ENCODE measurements at places on chromosomes 11 and 22. TPM values are rescaled to one million over a fixed set of nuclear protein-coding genes. Genes with fewer than 3 reads are reported as not detected.

The POU2F3 gene
- 0.15 TPM for total RNA-seq

The LAMTOR1 gene
- total RNA-seq, result 131 TPM

The MUC6 gene
- not detected for total RNA-seq

The ST14 gene
- not detected for total RNA-seq

The C11orf97 gene
- not detected for total RNA-seq

The BTG4 gene
- total RNA-seq, result not detected

The SCUBE1 gene
- under 0.01 TPM for total RNA-seq

The TREH gene
- not detected for total RNA-seq

The FAM83F gene
- total RNA-seq, result 0.36 TPM

The CNTF gene
- total RNA-seq, result 3.3 TPM

The NCR3LG1 gene
- 11.6 TPM for total RNA-seq

The BCO2 gene
- 0.77 TPM for total RNA-seq

The ANGPTL5 gene
- not detected for total RNA-seq

The APOL5 gene
- total RNA-seq, result not detected
